Fibroblast of villous mesenchyme (primary cell): ENCODE measurements at places on chromosomes 12 and 14.

GRCh38 chr12:117699575-117699974 lies 269.2 kb downstream of the KSR2 start:
- DNase-seq, result no peak

DNA sequence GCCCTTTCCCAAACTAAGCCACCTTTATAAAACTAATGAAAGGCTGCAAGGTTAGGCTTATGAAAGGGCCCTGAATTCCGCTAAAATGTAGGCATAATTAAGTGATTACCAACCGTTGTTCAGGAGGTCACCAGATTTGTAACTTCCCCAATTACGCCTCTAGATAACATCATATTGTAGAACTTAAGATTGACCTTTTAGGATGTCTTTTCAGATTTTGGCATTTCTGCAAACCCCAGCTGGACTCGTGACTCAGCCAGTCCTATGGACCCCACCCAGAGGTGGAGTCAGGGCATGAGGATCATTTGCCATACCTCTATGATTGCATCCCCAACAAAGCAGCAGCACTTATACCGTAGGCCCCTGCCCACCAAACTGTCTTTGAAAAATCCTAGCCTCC lies 3.7 kb upstream of the LPCAT3 start:
- DNase-seq, result no peak

DNA sequence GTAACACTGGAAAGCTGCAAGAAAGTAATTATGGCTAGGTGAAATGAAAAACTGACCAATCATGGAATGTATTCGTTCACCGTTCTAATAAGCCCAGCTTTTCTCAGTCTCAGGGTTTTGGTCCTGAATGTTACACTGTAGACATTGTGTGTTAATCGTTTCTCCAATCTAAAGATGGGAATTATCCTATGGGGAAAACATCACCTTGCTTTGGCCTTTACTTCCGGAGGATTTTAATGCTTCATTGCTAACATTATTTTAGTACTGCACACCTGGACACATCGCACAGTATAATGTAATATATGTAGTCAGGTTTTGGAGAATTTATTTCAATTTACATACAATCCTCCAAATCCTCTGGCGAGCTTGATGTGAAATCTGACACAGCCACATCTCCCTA lies 1.2 kb upstream of the TRHDE start:
- DNase-seq, result no peak

DNA sequence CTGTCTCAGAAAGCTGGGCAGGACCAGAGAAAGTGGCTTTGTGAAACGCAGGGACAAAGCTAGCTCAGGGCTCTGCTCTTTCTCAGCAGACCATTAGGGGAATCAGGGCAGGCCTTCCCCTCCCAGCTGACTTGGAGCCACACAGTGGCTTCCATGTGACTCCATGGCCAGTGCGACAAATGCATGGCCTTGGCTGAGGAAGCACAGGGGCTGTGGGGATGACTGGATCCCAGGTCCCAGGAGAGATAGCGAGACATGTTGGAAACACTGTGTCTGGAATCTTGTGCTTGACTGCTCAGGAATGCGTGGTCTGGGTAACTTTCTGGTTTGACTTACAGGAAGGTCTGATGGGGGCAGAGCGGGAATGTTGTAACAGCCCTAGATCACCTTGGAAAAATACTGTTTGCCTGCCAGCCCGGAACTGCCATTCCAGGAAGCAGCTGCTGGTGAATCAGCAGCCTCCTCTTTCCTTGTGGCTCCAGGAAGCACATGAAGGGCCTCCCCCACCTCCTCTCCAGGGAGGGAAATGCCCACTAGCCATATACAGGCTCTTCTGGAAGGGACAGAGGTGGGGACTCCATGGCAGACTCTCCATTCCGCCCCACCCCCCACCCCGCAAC lies 133.5 kb upstream of the HIF1A start:
- DNase-seq, result peak; percentile 100

DNA sequence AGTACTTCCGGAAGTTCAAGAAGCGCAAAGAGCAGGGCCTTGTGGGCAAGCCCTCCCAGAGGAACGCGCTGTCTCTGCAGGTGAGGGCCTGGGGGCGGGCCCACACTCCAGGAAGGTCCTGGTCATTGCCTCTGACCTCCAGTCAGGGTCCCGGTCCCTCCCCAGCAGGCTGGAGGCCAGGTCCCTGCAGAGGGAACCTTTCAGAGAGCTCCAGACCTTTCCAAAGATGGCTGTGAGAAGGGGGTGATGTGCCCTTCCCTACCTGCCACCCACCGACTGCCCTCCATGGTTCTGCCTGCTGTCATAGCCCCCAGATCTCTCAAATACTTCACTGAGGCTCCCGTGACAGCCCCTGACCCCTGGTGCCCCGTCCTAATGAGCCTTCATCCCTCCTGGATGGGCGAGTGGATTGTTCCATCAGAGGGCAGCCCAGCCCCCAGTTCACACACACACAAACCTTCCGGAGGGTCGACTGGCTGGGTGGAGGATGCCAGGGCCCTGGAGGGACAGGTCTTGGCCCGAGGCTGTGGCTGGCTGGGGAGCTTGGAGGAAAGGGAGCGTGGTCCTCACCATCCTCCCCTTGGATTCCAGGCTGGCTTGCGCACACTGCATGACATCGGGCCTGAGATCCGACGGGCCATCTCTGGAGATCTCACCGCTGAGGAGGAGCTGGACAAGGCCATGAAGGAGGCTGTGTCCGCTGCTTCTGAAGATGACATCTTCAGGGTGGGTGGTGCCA lies 117.5 kb upstream of the FKBP4 start:
- DNase-seq, result no peak
